Effector CD8-positive, alpha-beta T cell (primary cell): ENCODE measurements at places on chromosomes 12 and 14.

GRCh38 chr14:66959437-66960050 lies 229.7 kb upstream of the GARIN2 start:
- DNase-seq, result no peak

DNA sequence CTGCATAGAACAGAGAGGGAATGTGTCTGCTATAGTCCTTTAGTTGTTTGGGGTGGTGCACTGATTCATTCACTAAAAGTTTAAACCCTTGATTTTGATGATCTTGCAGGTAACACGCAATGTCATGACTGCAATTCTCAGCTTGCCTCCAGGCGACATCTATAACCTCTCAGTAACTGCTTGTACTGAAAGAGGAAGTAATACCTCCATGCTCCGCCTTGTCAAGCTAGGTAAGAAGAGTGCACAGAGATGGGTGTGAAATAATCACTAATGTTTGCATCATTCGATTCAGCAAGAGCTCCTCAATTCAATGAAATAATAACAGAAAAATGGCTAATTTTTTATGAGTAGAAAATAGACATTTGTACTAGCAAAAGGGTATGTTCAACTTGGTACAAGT lies 203.7 kb downstream of the PTPRO start:
- DNase-seq, result no peak

DNA sequence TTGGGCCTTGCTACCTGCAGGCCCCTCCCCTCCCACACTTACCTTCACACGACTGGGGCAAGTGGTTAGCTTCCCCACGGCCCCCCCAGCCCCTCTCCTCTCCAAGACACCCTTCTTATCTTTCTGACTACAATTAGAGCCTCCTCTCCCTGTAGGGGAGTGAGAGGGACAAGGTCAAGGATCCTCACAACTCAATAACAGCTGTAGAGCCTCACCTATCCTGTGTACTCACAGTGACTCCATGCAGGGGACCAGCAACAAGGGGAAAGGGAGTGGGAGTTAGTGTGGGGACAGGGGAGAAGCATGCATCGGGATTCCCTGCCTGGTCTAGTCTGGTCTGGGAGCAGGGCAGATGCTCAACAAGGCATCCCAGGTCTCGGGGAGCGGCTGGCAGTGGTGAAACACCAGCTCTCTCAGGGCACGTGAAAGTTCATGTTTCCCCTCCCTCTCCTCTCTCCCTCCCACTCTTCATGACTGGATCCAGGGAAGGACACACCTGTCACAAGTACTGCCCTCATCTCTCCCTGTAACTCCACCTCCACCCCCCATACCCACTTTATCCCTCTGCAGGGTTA lies 45.3 kb downstream of the SMUG1 start:
- DNase-seq, result no peak

GRCh38 chr14:50062438-50063085 lies 53.8 kb downstream of the VCPKMT start:
- peak; percentile 51 for DNase-seq

DNA sequence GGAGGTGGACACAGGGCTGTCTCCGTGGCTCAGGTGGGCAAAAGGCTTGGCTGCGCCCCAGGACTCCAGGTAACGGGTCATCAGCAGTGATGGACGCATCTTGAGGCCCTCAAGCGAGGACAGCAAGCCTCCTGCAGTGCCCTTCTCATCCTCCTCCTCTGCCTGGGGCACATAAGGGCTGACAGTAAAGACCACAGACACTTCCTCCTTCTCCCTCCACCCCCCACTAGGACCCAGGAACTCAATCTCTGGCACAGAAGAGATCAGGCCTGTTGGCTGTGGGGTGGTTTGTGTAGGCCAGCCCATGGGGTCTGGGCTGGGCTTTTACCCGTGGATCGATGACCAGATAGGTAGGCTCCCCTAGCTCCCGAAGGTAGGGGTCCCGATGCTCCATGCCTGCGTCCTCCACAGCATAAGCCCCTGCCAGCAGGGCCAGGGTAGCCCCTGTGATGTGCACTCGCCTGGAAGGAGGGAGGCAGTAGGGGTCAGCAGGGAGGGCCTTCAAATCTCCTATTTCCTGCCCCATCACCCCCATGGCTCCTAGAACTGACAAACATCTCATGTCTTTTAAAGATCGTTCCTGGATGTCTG lies 5.7 kb downstream of the ADCY4 start:
- no peak for DNase-seq

DNA sequence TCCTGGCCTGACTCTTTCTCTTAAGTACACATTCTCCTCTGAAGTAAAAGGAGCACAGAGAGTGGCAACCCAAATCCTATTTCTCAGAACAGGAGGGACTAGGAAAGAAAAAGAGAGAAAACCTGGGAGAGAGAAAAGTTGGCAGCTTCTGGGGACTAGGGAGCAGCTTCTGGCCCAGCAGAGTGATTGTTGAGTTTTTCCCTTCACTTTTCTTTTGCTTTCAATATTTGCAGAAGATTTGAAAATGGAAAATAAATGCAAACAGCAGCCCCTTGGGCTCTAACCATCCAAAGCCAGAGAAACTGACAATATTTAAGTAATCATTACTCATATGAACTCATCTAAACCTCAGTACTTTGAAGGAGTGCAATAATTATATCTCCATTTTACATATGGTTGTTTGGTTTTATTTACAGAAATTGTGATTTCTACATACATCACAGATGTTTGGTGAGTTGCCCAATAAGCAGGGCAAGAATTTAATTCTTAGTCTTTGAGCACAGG lies 28.8 kb upstream of the IGF1 start:
- DNase-seq, result no peak

GRCh38 chr12:49832836-49833421 lies 4.7 kb upstream of the NCKAP5L start:
- no peak for DNase-seq

- DNase-seq, result no peak
Observed at GRCh38 chr12:124617615-124618014, 50.2 kb upstream of the NCOR2 start.

DNA sequence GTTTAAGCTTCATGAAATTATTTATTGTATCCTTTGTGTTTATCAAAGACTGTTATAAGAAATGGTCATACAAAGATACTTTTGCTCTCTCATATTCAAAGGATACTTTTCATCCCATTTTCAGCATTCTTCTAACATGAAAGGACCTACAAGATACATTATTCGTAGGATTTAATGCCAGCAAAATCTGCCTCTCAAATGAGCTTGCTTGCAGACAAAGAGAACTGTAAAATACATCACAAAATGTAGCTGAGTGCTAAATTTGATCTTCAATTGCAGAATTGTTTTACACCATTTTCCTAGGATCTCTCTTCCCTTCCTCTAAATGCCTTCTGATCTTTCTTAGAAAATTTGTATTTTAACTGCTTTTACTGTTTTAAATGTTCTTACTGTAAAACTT lies 333.0 kb upstream of the NAV3 start:
- no peak for DNase-seq

GRCh38 chr12:110543252-110543959 lies 39.7 kb downstream of the PPTC7 start:
- no peak for DNase-seq

DNA sequence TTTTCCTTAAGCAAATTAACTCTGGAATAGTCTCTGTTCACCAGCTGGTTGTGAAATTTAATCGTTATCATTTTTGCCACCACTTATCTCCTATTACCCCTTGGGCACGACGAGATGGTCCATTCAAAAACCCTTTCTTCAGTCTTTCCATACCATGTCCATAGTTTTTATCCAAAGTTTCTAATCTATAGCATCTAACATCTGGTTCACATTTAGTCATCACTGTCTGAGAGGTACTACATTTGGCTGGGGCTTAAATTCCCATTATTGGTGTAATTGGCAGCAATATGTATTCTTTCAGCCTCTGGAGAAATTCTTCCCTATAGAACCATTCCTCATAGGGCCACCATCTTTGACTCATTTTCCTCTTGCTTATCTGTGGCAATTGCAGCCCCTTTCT lies 163.5 kb downstream of the CCER1 start:
- DNase-seq, result no peak

GRCh38 chr14:22554498-22555383 lies 34.3 kb downstream of the DAD1 start:
- no peak for DNase-seq

DNA sequence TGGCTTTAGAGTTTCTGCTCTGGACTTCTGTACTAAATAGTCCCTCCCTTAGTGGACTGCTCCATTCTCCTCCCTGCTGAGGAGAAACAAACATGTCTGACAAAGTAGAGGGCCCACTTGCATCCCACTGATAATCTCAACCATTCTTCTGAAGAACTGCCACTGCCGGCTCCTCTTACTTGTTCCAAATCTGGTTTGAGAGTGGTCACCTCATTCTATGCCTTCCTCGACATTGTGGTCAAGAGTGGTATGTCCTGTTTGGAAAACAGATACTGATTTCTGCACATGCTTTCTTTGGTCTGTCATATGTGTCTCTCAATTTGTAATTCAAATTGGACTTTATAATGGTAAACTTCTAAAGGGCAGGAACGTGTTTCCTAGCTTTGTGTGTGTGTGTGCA lies 36.3 kb upstream of the PLEKHA5 start:
- DNase-seq, result no peak

DNA sequence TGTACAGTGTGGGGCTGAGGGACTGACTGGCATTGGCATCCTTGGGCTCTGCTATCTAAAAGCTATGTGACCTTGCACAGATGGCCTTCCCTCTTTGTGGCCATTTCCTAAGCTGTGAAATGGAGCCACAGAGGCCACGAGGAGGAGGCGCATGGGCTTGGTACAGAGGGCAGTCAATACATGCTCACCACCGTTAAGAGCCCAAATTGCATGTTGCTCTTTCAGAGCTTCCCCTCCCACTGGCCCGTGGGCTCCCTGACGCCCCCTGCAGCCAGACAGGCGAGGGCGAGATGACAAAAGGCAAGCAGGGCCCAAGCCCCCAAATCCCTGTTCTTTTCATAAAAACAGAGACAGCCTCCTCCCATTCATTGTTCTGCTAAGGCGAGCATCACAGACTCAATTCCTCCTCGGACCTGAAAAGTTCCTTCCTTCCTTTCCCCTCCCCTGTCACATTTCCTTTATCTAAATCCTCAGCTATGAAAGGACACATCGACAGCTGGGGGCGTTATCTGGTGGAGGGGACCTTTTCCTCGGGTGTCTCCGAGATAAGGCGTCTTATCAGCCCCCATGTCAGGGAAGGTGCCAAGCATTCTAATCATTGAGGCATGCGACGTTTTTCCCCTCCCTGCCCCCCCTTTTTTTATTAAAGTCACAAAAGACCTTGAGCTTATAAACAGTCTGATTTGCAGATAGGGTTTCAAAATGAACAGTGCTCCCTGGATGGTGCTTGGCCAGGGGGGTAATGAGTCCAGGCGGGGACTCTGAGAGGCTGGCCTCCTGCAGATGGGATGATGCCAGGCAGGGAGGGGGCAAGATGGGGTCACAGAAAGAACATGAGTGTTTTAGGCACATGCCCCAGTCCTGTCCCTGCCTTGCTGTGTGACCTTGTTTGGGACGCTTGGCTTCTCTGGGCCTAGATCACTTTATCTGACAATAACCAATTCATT lies 26.4 kb downstream of the FAM222A start:
- no peak for DNase-seq

GRCh38 chr12:38915429-38916182 lies 10.2 kb upstream of the CPNE8 start:
- no peak for DNase-seq

DNA sequence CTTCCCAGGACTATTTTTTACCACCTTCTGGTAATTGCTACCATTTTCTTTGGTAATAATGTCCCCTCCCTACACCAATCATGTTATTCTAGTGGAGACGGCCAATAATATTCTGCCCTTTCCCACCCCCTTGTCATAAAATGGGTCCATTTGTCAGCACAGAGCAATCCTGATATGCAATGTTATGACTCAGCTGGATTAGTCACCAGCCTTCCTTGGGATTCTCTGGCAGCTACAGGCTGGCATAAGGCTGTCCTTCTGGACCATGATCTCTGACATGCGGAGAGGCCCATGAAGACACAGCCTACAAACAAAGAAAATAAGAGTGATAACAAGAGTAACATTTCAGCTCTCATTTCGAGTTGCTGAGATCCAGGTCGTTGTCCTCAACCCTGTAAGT lies 222.0 kb upstream of the CPNE8 start:
- no peak for DNase-seq

GRCh38 chr12:14454098-14454907 lies 88.8 kb downstream of the ATF7IP start:
- DNase-seq, result no peak

DNA sequence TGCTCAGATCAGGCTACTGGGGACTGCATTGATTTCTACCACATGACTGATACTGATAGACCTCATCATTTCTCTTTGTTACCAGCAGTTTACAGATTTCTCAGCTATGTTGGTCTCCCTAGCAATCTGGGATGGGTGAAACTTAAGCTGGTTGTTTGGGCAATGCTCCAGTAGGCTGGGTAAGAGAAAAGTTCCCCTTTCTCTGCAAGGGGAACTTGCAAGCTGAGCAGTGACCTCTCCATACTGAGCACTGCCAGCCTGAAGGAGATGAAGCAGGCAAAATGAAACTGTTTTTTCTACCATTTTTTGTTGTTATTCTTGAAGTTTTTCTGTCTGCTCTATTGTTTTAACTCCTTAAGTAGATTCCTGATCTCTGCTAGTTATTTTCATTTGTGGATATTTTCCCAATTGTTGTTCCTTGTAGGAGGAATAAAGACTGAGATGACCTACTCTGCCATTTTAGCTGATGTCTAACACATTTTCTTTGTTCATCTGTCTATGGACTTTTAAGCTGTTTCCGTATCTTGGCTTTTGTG lies 1.3 kb upstream of the OR4M1 start:
- no peak for DNase-seq

GRCh38 chr14:71694591-71695530 lies 237.4 kb upstream of the RGS6 start:
- no peak for DNase-seq

DNA sequence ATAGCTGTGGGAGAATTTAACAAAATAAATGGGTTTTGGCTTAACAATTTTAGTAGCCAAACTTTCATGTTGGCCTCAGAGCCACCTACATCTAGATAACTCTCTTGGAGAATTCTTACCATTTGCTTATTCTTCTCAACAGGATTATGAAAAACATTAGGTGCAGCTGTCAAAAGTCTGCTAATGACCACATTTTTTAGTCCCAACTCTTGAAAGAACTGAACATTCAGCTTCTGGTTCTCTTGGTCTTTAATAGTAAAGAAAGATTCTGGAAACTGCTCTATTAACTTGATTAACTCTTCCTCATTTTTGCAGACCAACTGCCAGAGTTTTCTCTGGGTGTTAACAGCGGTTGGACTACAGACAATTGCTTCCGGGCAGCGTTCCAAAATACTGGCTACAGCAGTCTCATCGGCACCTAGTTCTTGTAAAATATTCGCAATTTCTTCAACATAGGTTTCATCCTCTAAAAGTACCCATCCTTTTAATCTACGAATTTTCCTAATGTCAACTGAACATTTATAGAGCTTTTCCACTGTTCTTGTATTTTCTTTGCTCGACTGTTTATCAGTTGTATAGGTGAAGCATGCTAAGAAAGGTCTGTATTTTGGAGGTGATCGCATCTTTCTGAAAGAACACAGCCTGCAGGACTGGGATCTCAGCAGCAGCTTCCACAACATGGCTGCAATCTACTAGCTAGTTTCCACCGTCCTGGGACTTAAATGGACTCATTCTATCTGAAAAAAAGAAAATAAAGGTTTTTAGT lies 8.7 kb downstream of the MTERF2 start:
- no peak for DNase-seq
